ENCODE measurements at places on chromosomes 7 and 10.
A peak's percentile ranks its signal among the peaks of the same experiment; 100 is the strongest.

GRCh38 chr10:98303569-98303968 is 35.6 kb upstream of the LOXL4 start:
- no peak for DNase-seq

GRCh38 chr10:112214298-112214926 is 30.8 kb upstream of the GPAM start:
- no peak for DNase-seq

DNA sequence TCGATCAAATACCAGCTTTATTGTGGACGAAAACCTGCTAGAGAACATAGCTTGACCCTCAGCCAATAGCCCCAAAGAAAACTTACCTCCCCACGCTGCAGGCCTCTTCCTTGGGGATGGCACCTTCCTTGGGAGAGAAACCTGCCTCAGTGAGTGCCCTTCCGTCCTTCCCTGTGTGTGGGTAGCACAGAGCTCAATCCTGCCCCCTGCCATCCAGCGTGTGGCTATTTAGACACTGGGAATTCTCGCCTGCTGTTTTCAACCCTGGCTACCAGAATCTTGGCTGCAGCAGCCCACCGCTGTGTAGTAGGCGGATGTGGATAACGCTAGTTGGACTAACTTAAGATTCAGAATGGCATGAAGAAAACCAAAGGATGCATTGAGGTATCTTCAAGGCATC is 238.2 kb downstream of the TEX36 start:
- DNase-seq, result no peak

- no peak for DNase-seq
Observed at GRCh38 chr10:113681533-113682470, 2.1 kb downstream of the CASP7 start.

GRCh38 chr7:85316489-85316888 is 129.6 kb upstream of the SEMA3D start:
- DNase-seq, result no peak

DNA sequence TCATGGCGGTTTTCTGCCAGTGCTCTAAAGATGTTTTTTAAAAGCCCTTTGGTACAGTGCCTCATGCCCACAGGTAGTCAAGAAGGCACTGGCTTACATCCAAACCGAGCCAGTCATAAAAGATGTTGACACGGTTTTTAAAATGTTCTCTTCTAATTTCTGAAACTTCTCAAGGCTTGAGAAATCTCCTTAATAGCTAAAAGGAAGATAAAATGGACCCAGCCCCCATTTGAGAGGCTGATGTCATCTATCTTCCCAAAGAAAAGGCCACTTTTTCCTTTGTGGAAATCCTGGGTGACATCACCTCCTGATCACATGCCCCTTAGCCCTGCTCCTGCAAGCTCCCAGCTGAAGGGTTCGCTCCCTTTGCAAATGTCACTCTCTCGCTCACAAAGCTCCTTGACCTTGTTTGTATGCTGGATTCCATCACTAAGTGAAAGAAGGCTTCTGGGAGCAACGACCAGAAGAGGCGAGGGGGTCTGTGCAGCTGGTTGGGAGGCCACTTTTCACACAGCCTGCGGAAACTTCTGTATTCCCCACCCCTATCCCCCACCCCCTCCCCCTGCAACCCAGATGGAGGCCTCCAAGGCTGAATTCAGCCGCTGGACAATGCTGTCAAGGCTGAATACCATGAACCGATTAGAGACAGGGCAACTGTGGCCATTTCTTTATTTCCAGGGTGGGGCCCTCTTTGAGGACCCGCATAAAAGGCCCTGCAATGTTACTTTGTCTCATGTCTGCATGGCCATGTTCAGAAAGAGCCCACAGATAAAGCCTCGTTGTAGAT is 122.8 kb downstream of the CUBN start:
- no peak for DNase-seq

GRCh38 chr7:69395061-69395714 is 203.1 kb upstream of the AUTS2 start:
- no peak for DNase-seq

DNA sequence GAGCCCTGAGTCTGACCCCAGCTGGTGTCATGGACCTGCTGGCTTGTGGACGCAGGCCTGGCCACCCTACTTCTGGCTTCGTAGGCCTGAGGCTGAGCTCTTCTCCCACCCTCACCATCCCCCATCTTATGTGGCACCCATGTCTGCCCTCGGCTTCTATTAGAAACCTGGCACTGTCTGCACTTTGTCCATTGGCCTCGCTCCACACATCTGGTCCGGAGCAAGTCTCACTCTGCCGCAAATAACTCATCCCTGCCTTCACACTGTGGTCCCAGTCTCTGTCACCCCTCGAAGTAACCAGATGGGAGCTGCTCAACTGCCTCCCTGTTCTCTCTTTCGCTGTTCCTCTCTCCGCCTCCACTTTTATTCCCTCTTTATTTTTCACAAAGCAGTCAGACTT is 78.6 kb downstream of the TRRAP start:
- DNase-seq, result no peak

DNA sequence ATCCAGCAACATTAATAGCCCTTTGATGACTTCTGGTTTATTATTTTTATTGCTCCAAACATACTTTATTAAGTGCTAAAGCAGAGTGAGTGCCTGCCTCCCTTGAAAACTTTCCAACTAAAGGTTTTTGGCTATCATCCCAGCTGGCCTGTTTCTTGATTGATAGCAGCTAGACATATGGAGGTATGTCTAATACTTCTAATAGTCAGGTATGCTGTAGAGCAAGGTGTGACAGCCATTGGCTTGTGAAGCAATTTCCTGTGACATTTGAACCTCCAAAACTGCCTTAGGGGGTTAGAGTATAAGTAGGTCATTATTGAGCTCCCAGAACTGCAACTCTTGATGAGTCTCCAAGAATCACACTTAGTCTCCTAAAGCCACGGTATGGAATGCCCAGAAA is 55.8 kb downstream of the LOXL4 start:
- DNase-seq, result no peak

GRCh38 chr10:7102557-7103349 is 308.1 kb downstream of the SFMBT2 start:
- no peak for DNase-seq

- peak; percentile 56 for DNase-seq
Observed at GRCh38 chr10:48505394-48506112, 99.3 kb downstream of the ARHGAP22 start.

DNA sequence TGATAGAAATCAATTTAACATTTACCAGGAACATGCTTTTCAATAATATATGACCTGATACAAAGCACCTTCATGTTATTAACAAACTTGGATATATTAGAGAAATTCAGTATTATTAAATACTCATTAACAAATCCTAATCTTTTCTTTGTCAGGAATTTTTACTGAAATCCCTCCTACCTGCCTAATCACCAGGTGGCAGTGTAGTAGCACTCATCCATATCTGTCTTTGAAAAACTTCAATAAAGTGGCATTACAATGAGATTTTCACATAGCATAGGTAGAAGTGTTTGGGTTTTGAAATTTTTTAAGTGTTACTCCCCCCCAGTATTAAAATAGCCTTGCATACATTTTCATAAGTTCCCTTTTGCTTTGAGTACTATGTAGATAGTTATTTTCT is 1246.6 kb upstream of the LRRN3 start:
- DNase-seq, result no peak

DNA sequence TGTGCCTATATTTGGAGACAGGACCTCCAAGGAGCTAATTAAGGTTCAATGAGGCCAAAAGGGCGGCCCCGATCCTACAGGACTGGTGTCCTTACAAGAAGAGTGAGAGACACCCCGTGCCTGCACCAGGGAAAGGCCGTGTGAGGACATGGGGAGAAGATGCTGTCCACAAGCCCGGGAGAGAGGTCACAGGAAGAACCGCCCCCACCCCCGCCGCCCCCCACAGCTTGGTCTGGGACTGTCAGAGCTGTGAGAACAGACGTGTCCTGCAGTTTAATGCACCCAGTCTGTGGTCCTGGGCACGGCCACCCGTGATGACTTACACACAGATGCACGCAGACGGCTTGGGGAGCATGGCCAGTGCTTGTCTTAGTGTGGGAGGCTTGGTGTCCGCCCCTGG is 399.5 kb downstream of the DNAJB6 start:
- no peak for DNase-seq

Measured in coronary artery (tissue), 2 donors.